ENCODE measurements at places on chromosomes 5 and 9.

GRCh38 chr5:121962347-121962670 lies 534 bp downstream of the SRFBP1 start:
- no peak for DNase-seq

DNA sequence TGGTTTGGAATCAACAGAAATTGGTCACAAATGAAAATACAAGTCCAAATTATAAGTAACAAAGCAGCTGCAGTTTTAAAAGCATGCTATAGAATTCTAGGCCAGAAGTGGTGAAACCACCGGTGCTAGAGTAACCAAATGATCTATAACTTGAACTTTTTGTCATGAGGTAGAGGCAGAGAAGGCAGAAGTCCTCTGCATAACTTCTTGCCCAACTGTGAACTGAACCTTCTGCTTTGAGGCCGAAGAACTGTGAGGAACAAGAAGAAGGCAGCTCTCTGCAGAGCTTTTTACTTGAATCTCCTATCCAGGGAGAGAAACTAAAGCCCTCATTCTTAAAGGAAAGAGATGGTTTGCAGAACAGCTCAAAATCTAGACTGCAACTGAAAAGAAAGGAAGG lies 36.2 kb upstream of the TENT2 start:
- no peak for DNase-seq

- no peak for DNase-seq
Measured at GRCh38 chr5:84301535-84301934, 83.1 kb downstream of the EDIL3 start.

GRCh38 chr5:137078171-137078665 lies 420.9 kb downstream of the SPOCK1 start:
- no peak for DNase-seq

DNA sequence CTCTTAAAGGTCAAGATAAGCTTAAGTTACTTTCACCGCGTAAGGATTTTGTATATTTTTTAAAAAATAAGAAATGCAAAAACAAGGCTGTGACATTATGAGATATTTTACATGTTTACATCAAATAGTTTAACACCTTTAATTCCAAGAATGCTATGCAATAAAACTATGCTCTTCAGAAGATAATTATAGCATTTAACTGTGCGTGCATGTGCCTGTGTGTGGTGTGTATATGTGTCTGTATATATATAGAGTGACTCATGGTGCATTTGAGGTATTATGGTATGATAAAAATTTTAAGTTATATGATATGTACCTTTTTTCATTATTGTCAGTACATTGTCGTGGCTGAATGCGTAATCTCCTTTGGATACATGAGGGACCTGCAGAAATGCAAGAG lies 539.3 kb downstream of the PDE4D start:
- no peak for DNase-seq

- DNase-seq = no peak
Measured at GRCh38 chr9:4902135-4902475, 83.0 kb upstream of the JAK2 start.

DNA sequence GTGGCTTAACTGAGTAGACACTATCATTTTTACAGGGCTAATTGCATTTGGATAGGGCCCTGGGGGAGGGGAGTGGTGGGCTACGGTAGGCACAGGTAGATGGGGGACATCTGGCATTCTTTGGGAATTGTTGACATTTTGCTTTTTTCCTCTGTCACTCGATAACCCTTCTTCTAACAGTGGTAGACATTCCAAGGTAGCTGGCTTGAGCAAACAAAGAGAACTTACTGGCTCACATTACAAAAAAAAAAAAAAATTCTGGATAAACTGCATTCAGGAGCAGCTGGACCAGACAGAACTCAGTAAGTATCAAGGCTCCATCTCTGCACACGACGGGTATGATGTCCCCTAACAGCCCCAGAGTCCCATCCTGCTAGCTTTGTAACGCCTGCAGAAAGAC lies 585.2 kb downstream of the ZNF608 start:
- no peak for DNase-seq

DNA sequence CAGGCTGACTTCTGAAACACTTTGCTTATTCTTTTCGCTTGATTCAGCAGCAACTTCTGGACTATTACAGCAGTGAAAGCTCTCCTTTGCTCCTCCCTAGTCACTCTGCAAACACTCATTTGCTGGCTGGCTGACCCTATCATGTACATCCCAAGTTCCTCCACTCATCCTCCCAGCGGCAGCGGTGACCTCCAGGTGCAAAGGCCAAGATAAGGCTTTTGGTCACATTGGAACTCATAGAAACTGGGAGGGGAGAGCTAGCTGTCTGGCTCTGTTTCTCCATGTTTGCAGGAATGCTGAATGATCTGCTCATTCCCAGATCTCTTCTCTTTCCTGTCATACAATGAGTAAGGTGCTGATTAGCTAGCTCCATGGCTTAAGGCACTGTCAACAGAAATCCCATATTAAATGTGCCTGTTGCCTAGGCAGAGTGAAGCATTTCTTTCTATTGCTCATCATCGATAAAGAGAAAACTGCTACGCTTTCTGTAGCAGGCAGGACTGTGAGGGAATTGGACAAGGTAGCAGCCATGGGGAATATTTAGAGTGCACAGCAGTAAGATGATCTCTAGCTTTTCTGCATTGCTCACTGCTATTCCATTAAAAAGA lies 250.5 kb upstream of the PDE4D start:
- DNase-seq = no peak

DNA sequence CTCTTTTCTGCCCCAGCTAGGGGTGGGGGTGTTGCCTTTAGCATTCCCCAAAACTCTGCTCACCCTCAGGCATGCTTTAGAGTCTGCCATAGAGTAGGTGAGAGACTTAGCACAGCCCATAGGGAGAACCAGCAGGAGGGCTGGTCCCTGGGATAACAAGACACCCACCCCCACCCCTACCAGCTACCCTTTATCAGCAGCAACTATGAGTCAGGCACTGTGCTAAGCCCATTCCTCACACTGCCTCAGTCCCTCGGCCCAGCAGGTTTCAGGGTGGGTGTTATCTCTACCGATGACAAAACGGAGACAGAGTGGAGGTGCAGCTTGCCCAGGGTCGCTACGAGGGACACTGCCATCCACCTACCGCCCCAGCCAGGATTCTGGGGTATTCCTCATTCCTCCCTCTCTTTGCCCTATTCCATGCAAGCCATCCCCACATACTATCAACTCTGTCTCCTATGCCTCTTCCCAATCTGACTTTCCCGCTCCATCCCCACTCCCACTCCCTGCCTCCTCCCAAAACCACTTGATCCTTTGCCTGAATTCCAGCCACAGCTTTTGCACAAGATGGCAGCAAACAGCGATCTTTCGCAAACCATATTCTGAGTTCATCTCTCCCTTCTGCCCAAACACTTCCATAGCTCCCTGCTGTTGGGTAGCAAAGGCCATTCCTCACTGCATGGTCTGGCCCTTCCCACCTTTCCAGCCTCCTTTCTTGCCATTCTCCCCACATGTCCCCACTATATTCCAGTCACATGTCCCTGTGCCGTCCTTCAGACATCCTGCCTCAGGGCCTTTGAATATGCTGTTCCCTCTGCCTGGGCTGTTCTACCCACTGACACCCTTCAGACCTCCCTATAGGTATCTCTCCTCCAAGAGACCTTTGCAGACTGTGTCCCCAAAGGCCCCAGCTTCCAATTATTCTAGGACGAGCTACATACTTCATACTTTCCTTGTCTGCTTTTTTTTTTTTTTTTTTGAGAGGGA lies 5.1 kb downstream of the CIZ1 start:
- no peak for DNase-seq

- no peak for DNase-seq
Measured at GRCh38 chr5:173974688-173975239, 14.2 kb upstream of the C5orf47 start.

DNA sequence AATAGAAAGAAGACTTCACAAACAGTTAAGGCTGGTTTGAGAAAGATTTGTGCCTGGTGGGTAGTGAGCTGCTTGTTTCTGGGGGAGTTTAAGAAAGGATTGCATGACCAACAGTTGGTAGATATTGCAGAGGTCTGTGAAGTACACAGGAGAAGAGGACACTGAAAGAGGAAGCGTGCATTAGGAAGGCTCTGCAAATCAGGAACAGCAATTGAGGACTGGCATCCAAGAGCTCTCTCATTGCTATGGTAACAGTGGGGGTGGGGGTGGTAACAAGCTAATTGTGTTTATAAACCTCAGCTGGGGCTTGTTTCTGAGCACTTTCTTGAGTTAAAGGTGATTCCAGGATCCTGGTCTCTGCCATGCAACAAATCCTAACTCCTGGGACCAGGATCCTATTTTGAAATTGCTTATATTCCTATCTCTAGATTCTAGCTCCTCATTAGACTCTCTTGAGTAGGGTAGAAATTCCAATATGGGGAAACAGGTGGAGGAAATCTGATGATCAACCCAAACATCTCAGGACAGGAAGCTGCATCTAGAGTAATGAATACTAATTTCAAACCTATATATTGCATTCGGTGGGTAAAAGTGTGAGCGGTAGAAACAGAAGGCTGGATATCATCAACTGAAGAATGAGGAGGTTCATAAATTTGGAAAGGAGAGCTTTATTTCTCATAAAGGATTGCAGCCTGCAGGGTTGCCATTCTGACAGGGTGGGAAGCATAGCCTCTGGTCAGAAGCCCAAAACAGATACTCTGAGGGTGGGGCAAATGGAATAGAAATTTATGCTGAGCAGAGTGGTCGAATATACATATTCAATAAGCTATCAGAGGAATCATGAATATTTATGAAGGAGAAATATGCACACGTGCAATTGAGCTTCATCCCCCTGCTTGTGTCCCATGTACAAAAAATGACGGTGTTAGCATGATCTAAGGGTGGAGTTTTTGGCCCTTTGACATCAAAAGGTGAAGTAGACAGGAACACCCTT lies 79.4 kb downstream of the PTTG1 start:
- no peak for DNase-seq

DNA sequence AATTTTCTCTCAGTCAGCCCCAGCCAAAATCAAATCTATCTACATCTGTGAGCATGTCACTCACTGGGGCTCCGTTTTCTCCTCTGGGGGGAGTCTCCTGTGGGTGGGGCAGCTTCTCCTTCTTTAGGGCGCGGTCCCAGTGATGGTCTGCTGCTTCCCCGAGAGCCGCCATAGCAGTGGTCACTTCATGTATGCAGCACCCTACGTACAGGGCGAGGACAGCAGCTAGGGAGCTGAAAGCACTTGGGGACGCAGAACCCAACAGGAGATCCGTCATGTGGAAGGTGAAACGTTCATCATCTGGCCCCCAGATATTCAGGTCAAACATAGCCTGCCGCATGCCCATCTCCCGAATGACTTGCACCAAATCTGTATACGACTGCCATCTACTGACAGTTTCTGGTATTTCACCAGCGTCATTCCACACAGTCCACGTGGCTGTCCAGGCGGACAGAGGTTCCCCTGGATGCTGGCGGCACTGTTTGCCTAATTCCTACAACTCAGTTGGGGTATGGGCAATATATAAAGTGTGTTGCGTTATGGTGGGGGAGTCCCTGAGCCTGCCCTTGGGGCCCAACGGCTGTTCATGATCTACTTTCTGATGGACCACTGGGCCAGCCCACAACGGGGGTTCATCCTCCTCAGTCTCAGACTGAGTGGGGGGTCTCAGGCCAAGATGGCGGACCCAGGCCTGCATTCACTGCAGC lies 795.0 kb downstream of the EFNA5 start:
- no peak for DNase-seq

DNA sequence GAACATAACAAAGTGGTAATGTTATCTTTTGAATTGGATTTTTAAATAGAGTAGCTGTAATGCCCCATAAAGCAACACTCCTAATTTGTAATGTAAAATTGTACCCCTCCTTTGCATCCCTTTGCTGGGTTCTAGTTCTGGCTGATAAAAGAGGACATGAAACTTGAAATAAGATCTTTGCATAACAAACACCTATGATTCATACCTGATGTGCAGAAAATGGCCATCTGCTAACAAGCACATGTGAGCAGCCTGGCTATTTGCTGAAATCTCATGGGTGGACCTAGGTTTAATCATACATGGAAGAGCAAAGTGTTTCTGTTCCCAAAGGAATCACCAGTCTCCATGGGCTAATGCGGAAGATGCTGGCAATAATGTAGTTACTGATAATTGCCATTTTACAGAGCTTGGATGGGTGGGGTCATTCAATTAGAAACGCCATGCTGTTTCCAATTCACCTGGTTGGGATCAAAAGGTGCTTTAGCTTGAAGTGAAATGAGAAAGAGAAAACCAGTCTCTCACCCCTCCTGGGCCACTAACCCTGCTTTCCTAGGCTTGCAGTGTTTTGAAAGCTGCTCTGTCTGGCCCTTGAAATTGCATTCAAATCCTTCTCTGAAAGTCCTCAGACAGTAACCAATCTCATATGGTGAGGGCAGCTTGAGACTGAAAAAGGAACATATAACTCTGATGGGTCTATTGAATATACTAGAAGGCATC lies 585.1 kb downstream of the TLE4 start:
- DNase-seq = no peak
